Stimulated activated CD8-positive, alpha-beta memory T cell treated with anti-CD3 and anti-CD28 coated beads, Interleukin-7, amount 100 ng/mL, for 1 hour (primary cell): ENCODE measurements at places on chromosomes 7 and 10.

DNA sequence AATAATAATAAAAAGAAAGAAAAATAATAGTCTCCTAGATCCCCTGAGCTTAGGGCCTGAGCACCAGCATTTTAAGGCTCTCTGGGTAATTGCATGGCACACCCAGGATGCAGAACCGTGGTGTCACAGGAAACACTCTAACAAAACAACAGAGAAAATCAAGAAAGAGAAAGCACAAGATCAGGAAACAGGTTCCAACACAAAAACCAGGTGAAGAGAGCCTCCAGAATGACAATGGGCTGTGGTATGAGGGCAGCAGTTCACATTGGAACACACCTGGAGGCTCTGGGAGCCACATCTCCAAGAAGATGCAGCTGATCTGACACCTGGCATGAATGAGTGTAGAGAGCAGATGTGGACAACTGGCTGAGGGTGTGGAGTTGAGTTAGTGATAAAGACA is 7.1 kb downstream of the MMRN2 start:
- DNase-seq: no peak

DNA sequence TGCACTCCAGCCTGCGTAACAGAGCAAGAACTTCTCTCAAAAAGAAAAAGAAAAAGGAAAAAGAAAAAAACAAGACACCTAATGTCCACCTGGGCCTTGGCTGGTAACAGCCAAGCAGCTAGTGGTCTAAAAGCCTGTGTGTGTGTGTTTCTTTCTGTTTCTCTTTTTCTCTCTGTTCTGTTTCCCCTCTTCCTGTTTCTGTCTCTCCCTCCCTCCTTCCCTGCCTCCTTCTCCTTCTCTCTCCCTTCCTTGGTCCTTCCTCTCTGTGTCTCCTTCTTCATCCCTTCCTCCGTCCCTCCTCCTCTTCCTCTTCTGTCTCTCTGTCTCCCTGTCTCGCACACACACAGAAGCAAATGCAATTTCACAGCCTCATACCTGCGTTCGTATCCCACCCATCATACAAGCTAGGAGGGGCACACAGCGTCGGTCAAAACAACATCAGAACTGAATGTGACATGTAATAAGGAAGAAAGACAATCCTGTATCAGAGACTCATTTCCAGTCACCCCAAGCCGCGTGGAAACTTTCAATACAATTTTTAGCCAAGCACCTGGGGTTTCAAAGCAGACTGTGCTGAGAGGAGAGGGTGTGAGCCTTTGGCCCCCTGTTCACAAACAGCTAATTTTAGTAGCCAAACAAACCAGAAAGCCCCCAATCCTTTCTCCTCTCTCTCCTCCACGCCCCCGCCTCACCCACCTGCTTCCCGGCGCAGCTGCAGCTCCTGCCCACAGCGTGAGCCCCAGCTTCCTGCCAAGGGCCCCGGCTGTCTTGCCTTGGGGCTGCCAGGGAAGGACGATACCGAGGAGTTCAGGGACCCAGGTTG is 50.2 kb upstream of the GNA12 start:
- DNase-seq: peak; percentile 22

DNA sequence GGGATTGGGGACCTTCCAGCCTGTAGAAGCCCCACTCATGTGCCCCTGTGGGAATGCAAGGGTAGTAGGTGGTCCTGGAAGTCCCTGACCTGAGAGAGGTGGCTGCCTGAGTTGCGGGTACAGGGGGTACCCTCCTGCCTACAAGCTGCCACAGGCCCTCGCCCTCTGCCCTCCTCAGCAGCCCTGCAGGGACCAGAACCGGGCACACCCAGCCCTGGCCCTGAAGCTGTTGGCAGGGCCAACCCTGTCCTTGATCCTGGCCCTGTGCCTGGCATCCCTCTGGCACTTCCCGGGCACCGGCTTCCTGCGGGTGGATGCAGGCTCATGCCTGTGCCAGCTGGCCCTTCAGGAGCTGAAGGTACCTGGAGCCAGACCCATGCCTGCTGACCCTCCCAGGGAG is 54.9 kb upstream of the ELN start:
- no peak for DNase-seq

- no peak for DNase-seq
Measured at GRCh38 chr7:134789967-134790685, 10.7 kb downstream of the CALD1 start.

DNA sequence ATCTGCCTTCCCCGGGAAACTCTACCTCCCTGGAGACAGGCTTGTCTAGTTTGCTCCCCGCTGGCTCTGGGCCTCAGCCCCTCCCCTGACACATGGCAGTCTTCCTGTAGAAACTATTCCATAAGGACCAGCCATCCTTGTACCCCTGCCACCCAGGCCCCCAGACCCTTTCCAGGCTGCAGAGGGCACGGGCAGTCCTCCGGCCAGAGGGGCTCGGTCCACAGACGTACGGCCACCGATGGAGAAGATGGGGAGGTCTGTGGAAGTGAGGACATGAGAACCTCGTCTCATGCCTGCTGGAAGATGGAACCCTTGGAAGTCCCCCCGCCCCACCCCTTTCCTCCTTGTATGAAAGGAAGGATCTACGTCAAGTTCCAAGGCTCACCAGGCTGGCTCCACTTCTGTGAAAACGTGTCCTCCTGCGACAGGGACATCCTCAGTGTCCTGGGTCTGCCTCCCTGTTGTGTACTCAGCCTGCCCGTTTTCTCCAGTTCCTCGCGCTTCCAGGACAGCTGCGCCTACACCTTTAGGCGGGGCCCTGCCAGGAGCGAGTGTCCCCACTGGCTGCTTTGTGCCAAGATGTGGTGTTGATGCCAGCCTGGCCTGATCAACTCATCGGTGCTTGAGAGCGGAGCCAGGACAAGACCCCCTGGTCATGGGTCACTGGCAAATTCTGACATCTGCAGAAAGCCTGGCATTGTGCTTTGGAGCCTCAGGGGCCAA is 414.9 kb downstream of the GLRX3 start:
- no peak for DNase-seq

DNA sequence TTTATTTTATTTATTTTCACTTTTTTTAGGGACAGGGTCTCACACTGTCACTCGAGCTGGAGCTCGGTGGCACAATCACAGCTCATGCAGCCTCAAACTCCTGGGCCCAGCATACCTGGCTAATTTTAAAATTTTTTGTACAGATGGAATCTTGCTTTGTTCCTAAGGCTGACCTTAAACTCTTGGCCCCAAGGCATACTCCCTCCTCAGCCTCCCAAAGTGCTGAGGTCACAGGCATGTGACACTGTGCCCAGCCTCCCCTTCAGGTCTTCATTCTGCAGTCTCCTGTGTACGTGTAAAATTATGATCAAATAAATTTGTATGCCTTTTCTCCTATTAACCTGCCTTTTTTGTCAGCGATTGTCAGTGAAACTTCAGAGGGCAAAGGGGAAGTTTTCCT is 17.8 kb upstream of the TCTN3 start:
- no peak for DNase-seq

DNA sequence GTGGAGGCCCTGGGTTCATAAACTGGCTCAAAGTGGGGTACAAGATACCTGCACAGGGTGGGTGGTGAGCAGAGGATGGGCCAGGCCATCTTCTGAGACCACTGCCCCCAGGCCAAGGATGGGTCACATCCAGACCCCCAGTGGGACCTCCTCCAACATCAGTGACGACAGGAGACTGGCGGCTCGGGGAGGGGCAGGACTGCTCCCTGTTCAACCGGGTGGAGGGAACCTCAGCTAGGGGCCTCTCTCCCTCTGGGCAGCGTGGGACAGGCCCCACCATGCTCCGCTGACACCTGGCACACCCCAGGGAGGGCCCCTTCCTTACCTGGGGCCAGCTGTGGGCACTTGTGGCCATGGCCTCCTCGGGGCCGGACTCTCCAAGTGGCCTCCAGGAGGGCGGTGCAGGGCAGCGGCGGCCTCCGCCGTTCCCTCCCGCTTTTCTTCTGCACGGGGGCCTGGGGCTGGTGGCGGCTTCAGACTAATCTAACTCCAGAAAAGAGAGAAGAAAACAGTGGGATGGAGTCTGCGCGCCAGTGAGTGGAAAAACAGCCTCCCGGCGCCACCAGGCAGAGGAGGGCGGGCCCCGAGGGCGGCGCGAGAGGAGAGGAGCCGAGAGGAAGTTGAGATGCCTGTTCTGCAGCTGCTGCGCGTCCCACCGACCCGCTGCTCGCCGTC is at the start of gene CALHM2:
Gene CALHM2, minus strand, starts transcription at position 540 of the 675 bp plus-strand sequence. CDS start 2,429 bp downstream, outside the sequence.
- peak; percentile 22 for DNase-seq

DNA sequence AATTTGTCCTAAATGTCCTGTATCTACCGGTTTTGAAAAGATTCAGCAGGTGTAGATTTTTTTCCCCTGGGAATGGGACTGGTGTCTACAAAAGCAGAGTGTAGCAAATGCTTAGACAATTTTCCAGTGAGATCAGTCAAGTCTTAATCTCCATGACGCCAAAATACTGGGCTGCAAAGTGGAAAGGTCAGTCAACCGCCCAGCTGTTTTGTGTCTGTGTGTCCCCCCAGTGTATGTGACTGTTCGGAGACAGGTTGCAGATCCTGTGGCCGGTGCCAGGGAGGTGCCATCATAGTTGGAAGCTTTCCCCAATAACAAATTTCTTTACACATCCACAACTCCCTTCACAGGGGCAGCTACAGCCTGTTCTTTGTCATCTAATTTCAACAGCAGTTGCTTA is 263.8 kb downstream of the ARHGAP12 start:
- DNase-seq: no peak

GRCh38 chr7:23044581-23044980 is 30.7 kb upstream of the HYCC1 start:
- DNase-seq: no peak

DNA sequence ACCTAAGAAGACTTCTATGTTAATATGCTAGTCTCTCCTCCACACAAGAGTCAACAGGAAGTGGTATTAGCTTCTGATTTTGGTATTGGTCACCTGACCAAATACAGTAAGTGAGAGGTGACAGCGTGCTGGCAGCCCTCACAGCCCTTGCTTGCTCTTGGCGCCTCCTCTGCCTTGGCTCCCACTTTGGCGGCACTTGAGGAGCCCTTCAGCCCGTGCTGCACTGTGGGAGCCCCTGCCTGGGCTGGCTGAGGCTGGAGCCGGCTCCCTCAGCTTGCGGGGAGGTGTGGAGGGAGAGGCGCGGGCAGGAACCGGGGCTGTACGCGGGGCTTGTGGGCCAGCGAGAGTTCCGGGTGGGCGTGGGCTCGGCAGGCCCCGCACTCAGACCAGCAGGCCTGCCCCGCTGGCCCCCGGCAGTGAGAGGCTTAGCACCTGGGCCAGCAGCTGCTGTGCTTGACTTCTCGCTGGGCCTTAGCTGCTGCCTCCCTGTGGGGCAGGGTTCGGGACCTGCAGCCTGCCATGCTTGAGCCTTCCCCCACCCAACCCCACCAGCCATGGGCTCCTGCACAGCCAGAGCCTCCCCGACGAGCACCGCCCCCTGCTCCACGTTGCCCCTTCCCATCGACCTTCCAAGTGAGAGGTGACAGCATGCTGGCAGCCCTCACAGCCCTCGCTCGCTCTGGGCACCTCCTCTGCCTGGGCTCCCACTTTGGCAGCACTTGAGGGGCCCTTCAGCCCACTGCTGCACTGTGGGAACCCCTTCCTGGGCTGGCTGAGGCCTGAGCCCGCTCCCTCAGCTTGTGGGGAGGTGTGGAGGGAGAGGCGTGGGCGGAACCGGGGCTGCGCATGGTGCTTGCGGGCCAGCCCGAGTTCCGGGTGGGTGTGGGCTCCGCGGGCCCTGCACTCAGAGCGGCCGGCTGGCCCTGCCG is 4.2 kb upstream of the ACSL5 start:
- DNase-seq: no peak

GRCh38 chr10:121414366-121415062 is 183.7 kb downstream of the FGFR2 start:
- no peak for DNase-seq

GRCh38 chr7:20236790-20237189 is 19.6 kb upstream of the MACC1 start:
- DNase-seq: no peak

GRCh38 chr7:124246262-124246863 is 213.5 kb upstream of the TMEM229A start:
- no peak for DNase-seq

- DNase-seq: no peak
Measured at GRCh38 chr10:609868-610545, 79.5 kb downstream of the DIP2C start.

- DNase-seq: no peak
Measured at GRCh38 chr10:76350583-76350982, 919.2 kb downstream of the LRMDA start.

- no peak for DNase-seq
Measured at GRCh38 chr10:79153745-79154144, 85.0 kb downstream of the ZMIZ1 start.

- DNase-seq: no peak
Measured at GRCh38 chr7:74269757-74270277, 15.6 kb upstream of the RFC2 start.

DNA sequence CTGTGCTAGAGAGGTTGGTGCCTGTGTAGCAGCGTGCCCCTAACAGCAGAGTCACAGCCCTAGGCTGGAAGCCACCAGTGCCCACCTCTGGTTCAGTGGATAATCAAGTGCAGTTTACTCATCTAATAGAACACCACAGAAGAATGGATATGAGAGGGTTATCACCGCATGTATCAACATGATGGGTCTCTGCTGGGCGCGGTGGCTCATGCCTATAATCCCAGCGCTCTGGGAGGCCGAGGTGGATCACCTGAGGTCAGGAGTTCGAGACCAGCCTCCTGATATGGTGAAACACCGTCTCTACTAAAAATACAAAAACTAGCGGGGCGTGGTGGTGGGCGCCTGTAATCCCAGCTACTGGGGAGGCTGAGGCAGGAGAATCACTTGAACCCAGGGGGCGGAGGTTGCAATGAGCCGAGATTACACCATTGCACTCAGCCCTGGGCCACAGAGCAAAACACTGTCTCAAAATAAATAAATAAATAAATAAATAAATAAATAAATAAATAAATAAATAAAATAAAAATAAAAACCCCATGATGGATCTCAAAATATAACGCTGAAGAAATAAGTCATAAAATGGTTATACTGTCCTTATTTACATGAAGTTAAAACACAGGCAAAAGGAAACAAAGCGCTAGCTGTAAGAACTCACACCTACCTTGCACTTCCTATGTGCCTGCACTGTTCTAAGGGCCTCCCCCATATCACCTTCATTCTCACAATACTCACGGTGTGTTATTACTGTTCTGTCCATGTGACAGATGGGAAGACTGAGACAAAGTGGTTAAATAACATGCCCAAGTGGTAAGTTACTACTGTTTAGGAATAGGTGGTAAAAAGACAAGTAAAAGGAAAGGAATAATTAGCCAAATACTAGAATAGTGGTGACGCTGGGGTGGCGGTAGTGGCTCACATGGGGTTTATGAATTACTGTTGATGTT is 70.9 kb downstream of the AMZ1 start:
- DNase-seq: no peak

DNA sequence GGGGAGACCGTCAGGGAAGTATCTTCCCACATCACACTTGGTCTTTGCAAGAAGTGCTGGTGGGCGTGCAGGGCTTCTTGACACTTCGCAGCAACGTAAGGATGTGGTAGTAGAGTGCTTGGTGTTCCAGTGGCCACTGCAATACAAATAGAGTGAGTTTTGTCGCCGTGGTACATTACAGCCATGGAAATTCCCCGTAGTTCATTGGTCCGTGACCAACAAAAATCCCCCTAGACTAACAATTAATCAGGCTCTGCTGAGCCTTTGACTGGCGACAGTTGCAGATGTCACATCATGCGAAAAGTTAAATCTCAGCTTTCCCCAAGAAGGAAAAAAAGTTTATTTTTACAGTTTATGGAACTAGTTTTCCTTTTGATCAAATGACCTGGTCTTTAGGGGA is 134.7 kb downstream of the MGMT start:
- no peak for DNase-seq
